NCI-H1105 (cell line): ENCODE measurements at places on chromosomes 4 and X.

- DNase-seq: no peak
Measured at GRCh38 chr4:30716158-30716557, 4.0 kb upstream of the PCDH7 start.

GRCh38 chr4:10345381-10345784 lies 111.8 kb downstream of the ZNF518B start:
- no peak for DNase-seq

DNA sequence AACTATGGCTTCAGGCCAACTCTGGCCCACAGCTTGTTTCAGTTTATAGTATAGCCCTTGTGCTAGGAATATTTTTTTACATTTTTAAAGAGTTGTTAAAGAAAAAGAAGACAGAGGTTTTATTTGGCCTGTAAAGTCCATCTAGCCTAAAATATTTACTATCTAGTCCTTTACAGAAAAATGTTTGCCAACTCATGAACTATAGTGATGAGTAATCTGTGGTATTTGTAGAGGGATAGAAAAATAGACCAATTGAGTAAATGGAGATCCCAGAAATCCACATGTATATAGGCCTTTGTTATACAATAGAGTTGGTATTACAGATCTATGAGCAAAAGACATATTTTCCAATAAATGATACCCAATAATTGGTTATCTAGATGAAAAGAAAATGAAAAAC lies 288.7 kb downstream of the PRDM5 start:
- DNase-seq: no peak

GRCh38 chr4:85929961-85930665 lies 429.7 kb downstream of the MAPK10 start:
- peak; percentile 9 for DNase-seq

GRCh38 chrX:153667956-153668396 lies 5.6 kb downstream of the PNCK start:
- DNase-seq: peak; percentile 79

DNA sequence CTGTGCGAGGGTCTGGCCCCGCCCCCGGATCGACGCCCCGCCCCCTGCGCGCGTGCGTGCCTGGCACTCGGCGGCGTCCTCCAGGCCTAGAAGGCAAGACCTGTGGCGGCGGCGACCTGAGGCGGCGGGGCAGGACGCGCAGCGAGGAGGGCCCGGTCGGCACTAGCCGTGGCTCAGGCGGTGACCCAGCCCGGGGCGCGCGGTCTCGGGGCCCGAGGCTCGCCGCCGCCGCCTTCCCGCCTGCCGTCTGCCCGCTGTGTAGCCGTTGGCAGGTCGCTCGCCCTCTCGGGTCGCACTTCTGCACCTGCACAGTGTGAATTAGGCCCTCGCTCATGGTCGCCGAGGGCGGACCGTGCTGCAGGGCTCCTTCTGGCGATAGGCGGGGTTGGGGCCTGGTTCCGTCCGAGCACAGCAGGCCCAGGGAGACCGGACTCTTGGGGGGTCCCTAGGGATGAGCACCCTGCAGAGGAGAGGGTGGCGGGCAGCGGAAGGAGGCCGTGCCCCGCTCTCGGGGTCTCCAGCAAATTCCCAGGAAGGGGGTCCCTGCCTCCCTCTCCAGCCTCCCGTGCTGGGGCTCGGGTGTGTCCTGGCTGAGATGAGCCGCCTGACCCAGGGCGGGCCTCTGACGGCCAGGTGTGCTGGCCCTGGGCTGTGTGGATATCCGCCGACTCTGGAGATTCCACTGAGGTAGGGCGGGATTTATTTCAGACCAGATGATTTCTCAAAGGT lies 557 bp upstream of the FAM53A start:
- DNase-seq: no peak

DNA sequence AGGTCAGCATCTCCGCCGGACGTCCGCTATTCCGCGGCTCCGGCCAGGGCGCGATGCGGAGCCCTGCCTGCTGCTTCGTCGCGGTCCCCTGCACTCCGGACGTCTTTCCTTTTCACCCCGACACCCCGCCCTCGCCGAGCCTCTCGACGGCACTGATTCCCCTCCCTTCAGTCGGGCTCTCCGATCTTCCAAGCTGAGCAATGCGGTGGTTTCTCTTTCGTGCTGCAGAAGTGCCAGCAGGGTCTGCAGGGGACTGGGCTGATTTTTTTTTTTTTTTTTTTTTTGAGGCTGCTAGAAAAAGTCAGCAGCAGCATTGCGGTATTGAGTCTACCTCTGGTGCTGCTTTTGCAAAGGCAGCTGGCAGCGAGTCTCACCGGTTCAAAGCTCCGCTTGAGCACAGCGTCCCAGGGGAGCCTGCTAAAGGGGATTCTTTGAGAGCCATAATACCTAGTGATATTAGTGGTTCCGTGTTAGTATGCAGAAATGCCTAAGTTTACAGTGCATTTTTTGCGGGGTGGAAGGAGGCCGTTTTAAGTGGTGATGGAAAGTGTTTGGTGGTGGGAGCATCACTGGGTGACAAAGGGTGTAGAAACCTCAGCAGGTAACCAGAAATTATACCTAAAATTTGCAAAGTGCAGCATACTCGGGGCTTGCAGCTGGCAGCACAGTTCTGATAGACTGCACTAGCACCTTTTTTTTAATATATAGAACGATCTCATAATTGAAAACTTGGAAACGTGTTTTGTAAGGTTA lies 969 bp downstream of the STIM2 start:
- peak; percentile 50 for DNase-seq

- peak; percentile 26 for DNase-seq
Measured at GRCh38 chr4:109574931-109575804, 15.1 kb downstream of the MCUB start.

DNA sequence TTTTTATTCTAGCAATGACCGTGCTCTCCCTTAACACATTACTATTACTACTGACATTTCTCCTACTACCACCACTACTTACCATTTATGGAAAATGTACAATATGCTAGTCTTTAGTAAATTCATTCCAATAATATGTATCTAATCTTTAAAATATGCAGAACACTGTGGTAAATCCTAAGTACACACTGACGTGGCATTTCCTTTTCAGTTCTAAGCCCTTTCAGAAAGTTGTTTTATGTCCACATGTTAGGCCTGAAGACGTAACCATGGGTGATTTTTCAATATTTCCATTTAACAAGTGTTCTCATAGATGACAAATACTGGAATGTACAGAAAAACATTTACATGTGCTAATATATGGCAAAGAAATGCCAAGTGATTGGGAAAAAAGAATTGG lies 268.6 kb upstream of the SLIT2 start:
- no peak for DNase-seq

GRCh38 chr4:23171976-23172375 lies 479.2 kb downstream of the GBA3 start:
- DNase-seq: no peak

- DNase-seq: no peak
Measured at GRCh38 chr4:14184767-14185166, 557.2 kb upstream of the BOD1L1 start.

GRCh38 chrX:14013054-14013453 lies 16.6 kb downstream of the GEMIN8 start:
- DNase-seq: no peak

DNA sequence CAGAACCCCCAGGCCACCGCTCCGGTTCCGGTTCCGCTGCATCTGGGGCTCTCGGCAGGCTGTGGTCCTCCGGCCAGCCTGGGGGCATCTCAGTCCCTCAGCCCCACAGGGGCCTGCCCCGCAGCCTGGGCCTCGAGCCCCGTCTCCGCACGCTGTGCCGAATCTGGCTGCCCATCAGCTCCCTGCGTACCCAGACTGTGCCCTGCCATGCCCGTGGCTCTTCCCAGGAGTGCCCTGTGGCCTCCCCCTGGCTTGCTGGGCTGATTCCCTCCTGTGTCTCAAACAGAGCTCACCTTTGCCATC lies 830 bp upstream of the MSANTD1 start:
- no peak for DNase-seq

GRCh38 chr4:151801547-151802516 lies 41.0 kb upstream of the GATB start:
- DNase-seq: no peak

GRCh38 chr4:182885022-182885737 lies 32.0 kb downstream of the DCTD start:
- no peak for DNase-seq

- no peak for DNase-seq
Measured at GRCh38 chr4:53307819-53308780, 57.8 kb downstream of the SCFD2 start.

GRCh38 chr4:168293386-168293975 lies 25.1 kb downstream of the DDX60 start:
- DNase-seq: no peak

- no peak for DNase-seq
Measured at GRCh38 chr4:113447769-113448168, 313.8 kb downstream of the CAMK2D start.

GRCh38 chr4:41639291-41639690 lies 101.3 kb downstream of the LIMCH1 start:
- DNase-seq: no peak

DNA sequence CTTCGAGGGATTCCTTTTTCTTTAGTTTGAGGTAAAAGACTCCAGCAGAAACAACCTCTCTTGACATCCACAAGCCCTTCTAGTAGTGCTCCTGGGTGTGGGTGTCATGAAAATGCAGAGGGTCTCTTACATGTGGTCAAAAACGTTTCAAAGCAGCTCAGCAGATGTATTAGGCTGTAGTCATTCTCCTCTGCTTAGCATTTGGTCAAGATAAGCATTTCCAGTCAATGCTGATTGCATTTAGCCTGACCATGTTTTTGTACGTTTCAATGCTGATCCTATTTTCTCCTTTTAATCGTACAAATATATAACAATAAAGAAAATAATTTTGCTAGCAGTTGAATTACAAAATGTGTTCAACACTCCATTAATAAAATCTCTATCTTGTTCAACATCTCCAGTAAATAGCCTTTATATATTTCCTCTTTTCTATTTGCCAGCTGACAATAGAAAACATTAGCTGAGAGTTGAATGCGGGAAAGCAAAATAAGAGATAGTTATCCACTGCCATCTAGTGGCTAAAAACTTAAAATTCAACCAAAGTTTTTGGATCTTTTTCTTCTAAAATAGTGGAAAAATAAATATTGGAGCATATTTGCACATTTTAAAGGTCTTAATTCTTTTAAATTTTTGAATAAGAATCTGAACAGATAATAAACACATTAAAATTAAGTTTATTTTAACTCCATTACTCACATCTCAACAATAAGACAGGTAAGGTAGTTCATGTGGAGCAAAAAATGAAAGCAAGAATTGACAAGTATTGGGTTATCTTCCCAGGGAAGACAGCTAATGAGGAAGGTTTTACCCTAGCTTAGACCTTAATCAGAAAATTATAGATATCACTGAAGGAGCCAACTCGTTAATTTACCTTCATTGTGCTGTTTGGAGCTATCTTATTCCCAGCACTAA lies 15.2 kb upstream of the PACRGL start:
- no peak for DNase-seq

- DNase-seq: no peak
Measured at GRCh38 chr4:76677571-76678326, 220.2 kb downstream of the SOWAHB start.

- DNase-seq: no peak
Measured at GRCh38 chr4:13509442-13509841, 25.3 kb upstream of the RAB28 start.

DNA sequence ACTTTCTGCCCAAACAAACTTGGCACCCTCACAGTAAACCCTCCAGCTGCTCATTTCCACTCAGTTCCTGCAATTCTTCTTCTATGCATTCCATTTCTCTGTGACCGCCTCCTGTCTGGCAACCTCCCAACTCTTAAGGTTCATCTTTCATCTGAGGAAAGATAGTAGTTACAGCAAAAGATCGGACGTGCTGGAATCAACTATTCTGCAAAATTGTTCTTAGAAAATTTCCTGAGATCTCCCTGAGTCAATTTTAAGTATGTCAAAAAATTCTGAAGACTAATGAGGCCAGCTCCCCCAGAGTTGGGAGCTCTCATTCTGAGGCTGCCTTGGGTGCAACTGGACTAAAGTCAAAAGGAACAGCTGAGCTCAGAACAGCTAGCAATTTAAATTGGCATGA lies 1026.0 kb downstream of the ADGRL3 start:
- DNase-seq: no peak

- DNase-seq: no peak
Measured at GRCh38 chr4:106582103-106582502, 213.5 kb upstream of the GIMD1 start.

DNA sequence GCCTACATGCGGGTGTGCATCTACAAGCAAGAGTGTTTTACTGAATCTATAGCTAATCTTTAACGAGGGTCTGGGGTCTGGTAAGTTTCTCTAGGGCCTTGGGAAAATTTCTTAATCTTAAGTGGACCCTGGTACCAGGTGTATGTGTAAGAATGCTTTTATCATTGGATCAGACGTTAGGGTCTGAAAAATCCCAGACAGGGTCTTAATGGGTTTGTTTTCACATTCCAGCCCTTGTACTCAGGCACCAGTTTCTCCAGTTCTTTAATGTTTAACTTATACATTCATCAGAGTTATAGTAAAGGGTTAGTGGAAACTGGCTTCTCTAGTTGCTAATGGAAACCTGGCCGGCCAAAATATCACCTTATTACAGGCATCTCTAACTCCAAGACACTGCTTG lies 11.6 kb downstream of the MAGEB16 start:
- no peak for DNase-seq

- DNase-seq: no peak
Measured at GRCh38 chr4:163493643-163494359, 689 bp upstream of the TMA16 start.

DNA sequence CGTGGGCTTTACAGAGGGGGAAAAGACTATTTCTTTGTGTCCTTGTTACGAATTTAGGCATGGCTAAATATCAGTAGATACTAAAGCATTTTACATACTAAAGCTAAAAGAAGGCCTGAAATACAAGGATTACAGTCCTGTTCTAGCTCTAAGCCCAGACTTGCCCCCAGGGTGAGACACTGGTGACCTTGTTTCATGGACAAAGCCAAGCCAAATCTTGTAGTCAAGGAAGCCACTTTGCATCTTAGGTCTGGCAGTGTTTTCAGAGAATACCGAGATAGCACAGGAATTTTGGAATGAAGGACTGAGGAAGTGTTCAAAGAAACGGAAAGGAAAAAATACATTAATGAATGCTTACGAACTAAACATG lies 733 bp upstream of the G3BP2 start:
- DNase-seq: no peak

GRCh38 chr4:83890816-83891215 lies 354.9 kb downstream of the GPAT3 start:
- no peak for DNase-seq

- DNase-seq: no peak
Measured at GRCh38 chr4:33072298-33073089, 2352.3 kb downstream of the PCDH7 start.

DNA sequence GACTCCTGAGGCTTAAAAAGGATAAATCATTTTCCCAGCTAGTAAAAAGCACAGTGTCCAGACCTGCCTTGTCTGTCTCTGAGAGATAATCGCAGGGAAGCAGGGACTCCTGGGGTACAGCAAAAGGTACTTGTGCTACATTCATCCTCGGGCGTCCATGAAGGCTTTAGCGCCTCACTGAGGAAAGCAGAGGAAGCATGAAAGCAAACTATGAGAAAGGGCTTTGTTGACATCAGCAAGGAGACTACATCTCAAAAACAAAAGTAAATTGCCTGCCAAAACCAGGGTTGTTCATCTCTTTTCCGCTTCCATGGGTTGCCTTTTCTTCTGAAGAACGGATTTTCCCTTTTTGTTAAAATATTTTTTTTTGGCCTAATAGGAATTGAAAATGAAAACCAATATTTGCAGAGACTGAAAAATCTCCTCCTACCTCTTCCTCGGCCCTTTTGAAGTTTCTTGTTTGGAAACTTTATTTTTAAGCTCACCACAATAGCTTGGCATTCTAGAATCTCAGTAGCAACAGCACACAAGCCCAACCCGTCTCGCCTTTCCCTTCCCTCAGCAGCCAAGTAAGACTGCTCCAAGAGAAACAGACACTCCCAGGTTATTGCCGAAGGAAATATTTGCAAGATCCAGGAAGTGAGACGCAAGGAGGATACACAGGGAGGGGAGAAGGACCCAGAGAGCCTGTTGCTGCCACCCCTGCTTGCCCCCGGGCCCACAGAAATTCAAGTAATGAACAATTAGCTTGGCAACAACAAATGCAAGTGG lies 148.3 kb upstream of the DGKK start:
- no peak for DNase-seq
